ENCODE measurements at places on chromosomes 12 and 14.

GRCh38 chr12:3200032-3200617, 122.9 kb downstream of the TSPAN9 start:
- DNase-seq: peak; percentile 92

DNA sequence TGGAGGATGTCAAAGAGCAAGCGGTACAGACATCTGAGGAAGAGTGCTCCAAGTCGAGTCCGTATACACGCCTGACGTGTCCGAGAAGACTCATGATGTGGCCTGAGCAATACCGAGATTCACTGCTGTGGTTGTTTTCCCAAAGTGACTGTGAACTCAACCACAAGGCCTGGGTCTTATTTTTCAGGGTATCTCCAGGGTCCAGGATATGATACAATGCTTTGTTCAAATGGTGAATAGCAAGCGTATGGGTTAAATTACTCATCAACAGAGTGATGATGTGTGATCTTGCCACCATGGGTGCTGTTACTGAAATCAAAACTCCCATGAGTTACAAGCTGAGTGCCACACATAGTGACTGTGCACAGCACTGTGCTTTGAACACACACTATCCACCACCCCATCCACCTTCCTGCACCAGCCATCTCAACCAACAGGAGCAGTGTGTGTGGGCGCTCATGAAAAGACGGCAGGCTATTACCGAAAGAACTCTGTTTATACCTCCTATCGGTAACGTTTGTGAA, 109.6 kb downstream of the BCAT1 start:
- DNase-seq: no peak

GRCh38 chr14:106039400-106039799, 513.0 kb downstream of the TMEM121 start:
- DNase-seq: peak; percentile 76

- peak; percentile 62 for DNase-seq
Measured at GRCh38 chr12:124036657-124037109, 63.7 kb downstream of the ZNF664 start.

DNA sequence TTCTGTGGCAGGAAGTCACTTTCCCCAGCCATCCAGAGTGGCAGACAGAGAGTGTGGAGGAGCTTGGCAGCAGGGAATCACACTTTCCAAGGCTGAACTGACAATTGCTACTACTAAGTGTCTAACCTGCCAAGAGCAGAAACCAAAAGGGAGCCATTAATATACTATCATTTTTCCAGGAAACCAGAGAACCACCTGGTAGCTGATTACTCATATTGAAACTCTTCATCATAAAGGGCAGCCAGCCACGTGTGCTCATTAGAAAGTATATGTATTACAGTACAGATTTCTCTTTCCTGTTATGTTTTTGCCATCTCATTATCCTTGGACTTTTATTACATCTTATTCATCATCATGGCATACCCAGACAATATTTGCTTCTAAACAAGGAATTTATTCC, 374.9 kb downstream of the GXYLT1 start:
- DNase-seq: no peak

DNA sequence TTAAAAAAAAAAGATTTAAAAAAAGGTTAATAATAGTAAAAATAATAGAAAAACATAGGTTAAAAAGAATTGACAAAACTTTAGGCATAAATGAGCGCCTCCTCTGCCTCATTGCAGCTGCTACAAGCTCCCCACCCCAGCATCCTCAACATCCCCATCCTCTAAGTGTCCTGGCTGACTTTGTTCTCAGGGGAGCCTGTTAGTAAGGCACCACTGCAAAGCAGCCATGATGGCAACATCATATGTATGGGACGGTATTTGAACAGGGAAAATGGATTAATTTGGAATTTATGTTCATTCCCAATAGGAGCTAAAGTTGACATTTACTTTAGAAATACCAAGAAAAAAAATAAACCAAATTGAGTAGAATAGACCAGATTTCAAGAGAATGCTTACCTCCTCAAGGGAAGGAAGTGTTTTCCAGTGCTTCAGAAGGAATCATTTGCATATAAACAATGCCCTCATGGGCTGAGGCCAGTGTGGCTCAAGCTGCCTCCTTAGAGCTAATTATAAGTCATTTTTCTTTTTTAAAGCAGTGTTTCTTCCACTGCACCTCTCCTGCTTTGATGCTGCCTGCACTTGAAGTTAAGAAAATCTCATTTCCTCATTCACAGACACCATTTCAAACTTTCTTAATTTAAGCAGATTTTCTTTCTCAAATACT, 59.6 kb downstream of the DACT1 start:
- DNase-seq: peak; percentile 69

GRCh38 chr12:66903782-66904396, 225.0 kb upstream of the GRIP1 start:
- DNase-seq: peak; percentile 36

GRCh38 chr12:25126101-25126500, 68.9 kb downstream of the DNAI7 start:
- no peak for DNase-seq

GRCh38 chr14:71324767-71325272, 417.6 kb downstream of the PCNX1 start:
- peak; percentile 61 for DNase-seq

DNA sequence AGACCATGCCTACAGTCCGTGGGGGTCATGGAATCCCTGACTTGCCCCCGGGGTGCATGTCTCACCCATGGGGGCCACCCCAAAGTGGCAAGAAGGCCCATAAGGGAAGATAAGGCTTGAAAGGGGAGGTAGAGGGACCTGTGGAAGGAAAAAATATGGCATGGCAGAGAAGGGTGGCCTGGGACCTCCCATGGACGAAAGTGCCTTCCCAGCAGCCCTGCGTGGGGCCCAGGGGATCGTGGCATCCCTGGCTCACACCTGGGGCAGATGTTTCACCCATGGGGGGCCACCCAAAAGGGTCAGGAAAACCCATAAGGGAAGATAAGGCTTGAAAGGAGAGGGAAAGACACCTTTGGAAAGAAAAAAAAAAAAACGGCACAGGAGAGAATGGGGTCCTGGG, 264.6 kb downstream of the ALG10 start:
- DNase-seq: no peak

- DNase-seq: no peak
Measured at GRCh38 chr12:25194722-25195055, 271 bp downstream of the DNAI7 start.

GRCh38 chr12:115609347-115609746, 668.1 kb downstream of the MED13L start:
- DNase-seq: no peak

DNA sequence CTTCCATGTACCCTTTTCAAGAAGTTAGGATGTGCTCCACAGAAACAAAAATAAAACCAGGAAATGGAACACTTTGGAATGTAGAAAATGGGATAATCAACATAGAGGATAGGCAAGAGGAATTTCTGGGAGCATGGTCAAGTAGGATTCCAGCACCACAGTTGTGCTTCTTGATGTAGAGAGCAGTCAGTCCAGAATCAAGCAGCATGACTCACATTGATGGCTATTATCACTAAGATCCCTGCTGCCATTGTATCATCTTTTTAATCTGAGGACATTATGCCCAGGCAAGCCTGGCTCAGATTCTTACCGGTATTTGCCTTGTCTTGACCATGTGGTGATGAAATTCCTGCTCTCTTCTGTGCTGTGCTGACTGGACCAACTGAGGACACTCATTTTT, 5.7 kb downstream of the ETFRF1 start:
- no peak for DNase-seq

DNA sequence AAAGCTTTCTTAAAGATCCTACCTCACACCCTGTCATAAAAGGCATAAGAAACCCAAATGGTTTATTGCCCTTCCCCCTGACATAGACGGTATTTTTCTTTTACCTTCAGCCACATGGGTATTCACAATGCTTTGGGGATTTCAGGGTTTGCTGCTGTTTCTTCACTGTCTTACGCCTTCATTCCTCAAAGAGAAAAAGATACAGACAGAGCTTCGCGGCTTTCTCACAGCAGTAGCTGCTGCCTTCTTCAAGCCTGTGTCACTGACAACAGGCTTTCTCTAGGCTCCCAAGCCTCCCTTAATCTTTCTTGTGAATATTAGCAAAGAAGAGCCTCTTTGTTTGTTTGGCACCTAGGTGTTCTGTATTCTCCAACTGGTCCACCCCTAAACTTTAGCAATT, 197.4 kb upstream of the ARID2 start:
- no peak for DNase-seq

GRCh38 chr12:42810006-42810405, 220.5 kb upstream of the PRICKLE1 start:
- peak; percentile 80 for DNase-seq

DNA sequence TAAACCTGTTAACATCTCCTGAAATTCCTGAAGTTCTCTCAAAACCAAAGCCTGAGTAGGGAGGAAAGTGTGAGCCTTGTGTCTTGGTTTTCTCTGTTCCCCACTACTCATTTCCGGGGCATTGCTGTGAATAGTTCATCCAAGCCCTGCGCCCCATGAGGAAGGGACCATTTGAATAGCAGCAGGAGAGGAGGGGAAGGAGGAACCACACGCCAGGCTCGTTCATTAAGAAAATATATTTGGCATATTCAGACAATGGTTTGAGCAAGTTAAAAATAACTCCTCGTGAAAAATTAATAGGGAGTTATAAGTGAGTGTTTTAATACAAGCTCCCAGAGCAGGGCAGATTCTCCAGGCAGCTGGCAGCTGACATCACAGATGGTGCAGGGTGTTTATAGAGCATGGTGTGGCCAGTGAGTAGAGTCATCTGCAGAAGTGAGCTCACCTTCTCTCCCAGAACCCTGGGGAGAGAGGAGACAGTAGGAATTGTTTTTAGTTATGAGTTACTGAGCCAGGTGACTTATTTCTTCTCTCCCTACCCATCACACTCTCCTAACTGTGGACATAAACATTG, 29.5 kb upstream of the CISTR start:
- peak; percentile 29 for DNase-seq

- no peak for DNase-seq
Measured at GRCh38 chr12:65403188-65403587, 124.7 kb downstream of the MSRB3 start.

DNA sequence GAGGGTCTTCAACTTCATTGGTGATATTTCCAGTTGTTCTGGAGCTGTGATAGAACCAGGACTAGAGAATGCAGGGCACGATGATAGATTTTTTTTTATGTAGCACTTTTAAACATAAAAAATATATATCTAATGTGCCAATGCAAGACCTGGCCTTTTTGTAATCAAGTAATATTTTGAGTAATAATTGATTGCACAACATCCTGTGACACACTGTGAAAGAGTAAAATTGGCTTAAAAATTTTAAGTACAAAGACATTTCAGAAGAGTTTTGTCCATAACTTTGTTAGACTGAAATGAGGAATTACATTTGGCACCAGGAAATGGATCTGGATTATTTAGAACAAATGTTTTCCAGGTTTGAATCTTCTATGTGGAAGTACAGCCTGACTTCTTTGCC, 22.1 kb downstream of the PRKCH start:
- DNase-seq: no peak

- no peak for DNase-seq
Measured at GRCh38 chr12:122896662-122897061, 738 bp upstream of the VPS37B start.

- no peak for DNase-seq
Measured at GRCh38 chr12:92191061-92191460, 45.4 kb upstream of the BTG1 start.

DNA sequence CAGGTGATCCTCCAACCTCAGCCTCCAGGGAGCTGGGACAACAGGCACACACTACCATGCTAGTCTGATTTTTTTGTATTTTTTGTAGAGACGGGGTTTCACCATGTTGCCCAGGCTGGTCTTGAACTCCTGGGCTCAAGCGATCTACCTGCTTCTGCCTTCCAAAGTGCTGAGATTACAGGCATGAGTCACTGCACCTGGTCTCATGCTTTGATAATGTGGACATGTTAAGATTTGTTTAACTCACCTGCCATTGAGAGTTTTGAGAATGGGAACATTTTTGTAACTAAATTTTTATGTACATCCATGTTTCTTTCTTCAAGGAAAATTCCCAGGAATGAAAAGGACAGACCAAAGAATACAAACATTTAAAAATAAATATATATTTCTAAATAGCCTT, 121.2 kb downstream of the MIPOL1 start:
- no peak for DNase-seq

- no peak for DNase-seq
Measured at GRCh38 chr12:40959041-40959440, 229.1 kb upstream of the PDZRN4 start.

DNA sequence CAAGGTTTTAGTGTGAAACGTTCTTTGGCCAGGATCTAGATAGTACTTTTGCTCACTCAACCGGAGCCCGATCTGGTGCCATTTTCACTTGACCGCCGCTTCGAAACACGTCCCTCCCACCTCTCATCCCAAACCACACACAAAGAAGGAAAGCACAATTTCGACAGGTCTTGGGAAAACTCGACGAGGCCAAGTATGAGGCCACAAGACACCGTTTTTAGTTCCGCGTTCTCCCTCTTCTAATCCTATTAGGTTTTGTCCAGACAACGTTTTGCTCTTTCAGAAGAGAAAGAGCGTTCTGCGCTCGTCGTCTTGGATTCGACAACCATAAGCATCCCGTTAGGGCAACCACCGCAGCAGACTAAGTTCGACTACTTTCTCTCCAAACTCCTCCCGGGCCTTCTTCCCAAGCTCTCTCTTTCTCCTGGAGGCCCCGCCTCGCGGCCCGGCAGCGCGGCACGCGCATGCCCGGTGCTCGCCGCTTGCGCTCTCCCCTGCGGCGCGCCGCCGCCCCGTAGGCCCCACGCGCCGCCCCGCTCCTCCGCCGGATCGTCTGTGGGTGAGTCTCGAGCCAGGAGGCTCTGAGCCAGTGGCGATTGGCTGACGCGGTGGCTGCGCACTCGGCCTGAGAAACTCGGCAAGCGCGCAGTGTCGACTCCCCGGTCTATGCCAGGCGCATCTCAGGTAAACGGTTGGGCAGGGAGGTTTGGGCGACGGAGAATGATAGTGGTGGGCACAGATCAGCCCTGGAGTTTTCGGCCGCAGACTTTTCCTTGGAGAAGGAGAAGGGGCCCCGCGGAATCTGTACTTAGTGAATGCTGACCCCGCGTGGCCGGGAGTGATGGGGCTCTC, at the start of gene MIPOL1:
Gene MIPOL1 (plus strand): TSS at position 517 of the 852 bp plus-strand sequence. CDS start 49,952 bp downstream, outside the sequence.
- peak; percentile 97 for DNase-seq

GRCh38 chr12:126258190-126258589, 1193.0 kb downstream of the AACS start:
- DNase-seq: no peak

DNA sequence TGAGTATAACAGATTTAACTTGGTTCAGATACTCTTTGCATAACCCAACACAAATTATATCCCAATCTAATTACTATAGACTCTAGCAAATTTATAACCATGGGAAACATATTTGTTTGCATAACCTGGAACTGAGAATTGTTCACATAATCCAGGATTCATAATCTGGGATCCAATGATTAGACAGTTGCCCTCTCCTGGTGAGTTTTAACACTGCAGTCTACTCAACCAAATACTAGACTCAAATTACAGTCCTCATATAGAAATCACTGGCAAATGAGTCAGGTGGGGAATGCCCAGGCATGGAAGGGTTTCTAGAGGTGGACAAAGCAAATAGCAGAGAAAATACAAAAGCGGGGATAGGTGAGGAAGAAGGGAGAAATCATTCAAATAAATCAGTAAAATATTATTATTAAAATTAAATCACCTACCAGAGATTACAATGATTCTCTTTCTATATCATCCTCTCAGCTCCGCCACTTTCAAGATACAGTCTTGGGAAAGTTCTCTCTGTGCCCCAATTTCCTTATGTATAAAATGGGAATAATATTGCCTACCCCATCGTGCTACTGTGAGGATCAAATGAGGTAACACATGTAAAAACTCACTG, 9.4 kb downstream of the GCH1 start:
- DNase-seq: peak; percentile 77
